Right lung (tissue), 10 donors: ENCODE measurements at places on chromosomes 7 and 10. TPM values are rescaled to one million over a fixed set of nuclear protein-coding genes. Genes with fewer than 3 reads are reported as not detected.
A peak's percentile ranks its signal among the peaks of the same experiment; 100 is the strongest.

- DNase-seq, result no peak
Observed at GRCh38 chr10:11162828-11163599, 145.3 kb downstream of the CELF2 start.

GRCh38 chr10:120666308-120666707 lies 184.9 kb upstream of the WDR11 start:
- no peak for DNase-seq

- no peak for DNase-seq
Observed at GRCh38 chr10:76553263-76554032, 1084.2 kb downstream of the KCNMA1 start.

The CALML3 gene
- polyA plus RNA-seq, result 0.85 TPM

The AZGP1 gene
- 0.64 TPM for polyA plus RNA-seq

- DNase-seq, result peak; percentile 72
Observed at GRCh38 chr7:56079450-56080185, 13.1 kb downstream of the PHKG1 start.

DNA sequence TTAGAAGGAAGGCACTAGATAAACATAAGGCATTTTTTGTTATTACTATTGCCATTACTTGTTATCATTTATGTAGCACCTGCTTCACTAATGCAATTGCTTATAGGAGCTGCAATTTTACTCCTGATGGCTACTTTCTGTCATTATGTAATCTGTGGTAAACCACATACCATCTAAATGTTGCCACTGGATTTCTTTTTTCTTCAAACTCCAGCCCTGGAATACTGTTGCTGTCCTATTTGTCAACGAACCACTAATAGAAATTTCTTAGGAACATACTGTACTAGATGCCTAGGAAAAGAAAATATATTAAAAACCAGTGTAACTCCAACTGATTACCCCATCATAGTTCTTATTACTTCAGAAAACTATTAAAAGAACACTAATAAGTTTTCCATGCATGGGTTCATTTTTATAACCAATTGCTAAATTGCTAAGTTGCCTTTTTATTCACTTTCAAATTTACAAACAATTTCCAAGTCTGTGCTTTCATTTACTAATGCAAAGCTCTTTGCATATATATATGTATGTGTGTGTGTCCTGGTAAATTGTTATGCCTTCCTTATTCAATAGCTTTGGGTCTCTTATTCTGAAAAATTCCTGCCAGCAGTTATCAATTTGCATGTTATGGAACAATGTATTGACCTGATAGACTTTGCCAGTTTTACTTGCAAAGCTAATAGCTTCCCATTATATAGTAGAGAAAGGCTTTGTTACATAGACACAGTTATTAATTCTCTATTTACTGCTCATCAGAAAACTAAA lies 287.4 kb downstream of the EXOC4 start:
- DNase-seq, result no peak

DNA sequence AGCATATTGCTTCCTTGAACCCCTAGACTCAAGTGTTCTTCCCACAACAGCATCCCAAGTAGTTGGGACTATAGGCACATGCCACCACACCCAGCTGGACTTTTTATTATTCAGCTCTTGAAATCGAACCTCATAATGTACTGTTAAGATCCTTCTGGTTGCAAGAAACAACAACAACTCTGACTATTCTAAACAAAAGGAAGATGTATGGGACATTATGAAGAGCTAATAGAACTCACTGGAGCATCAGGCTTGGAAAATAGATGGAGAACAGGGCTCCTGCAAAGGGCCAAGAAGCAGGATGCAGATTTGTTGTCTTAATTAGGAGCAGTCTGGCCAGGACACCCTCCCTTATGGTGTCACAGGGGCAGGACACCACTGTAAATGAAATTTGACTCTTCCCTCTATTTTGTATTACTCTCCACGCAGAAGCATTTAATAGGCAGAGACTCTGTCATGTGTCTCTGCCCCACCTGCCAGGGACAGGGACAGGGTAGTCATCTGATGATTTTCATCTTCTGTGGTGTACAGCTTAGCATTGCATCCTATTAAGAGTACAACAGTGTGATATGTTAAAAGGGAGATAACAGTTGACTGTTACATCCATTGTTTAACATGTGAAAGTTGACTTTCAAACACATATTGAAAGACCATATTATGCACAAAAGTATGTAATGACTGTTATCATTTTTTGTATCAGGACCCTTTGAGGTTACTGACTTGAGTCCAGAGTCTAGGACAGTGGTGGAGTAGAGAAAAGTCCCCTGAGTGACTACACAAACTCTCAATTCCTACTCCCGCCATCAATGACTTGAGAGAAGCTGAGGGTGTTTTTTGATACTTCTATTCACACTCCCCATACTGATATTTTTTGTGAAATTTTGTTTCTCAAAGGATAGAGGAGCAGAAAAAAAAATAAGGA lies 157.3 kb downstream of the LRRC4 start:
- no peak for DNase-seq

DNA sequence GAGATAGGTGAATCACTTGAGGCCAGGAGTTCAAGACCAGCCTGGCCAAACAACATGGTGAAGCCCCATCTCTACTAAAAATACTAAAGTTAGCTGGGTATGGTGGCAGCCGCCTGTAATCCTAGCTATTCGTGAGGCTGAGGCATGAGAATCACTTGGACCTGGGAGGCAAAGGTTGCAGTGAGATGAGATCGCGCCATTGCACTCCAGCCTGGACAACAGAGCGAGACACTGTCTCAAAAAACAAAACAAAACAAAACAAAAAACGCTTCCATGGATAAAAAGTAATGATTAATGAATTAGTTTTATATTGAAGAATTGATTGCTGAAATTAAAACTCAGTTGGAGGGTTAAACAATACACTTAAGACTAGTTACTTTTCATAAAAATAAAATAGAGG lies 32.3 kb downstream of the KLHDC10 start:
- no peak for DNase-seq

GRCh38 chr10:69742928-69743602 lies 58.6 kb upstream of the COL13A1 start:
- no peak for DNase-seq

- DNase-seq, result peak; percentile 59
Observed at GRCh38 chr10:75469006-75469616, 37.7 kb downstream of the LRMDA start.

DNA sequence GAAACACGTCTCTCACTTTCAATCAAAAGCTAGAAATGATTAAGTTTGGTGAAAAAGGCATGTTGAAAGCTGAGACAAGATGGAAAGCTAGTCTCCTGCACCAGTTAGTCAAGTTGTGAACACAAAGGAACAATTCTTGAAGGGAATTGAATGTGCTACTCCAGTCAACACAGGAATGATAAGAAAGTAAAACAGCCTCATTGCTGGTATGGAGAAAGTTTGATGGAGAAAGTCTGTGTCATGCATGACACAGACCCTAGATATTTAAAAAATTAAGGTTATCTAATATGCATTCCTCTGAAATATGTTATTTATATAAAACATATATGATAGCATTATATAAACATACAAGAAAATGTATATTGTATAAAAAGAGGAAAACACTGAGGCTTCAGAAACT lies 699.4 kb upstream of the FZD8 start:
- DNase-seq, result no peak

DNA sequence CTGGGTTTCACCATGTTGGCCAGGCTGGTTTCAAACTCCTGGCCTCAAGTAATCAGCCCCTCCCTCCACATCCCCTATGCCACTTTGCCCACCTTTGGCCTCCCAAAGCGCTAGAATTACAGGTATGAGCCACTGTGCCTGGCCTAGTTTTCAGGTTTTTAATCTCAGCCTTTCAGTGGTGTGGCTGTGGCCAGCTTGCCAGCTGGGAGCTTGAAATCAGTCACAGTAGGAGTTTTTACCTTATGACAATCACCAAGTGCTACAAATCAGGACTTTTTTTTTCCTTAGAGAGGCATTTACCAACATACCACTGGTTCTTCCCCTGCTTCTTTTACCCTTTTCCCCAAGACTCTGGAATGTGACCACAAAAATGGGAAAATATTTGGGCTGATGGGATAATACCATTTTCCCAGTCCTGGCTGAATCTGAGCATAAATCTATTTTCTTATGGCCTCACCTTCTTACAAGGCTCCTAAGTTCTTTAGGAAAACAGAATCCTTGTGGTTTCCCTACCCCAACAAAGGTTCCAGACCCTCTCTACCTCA lies 6.2 kb downstream of the STEAP4 start:
- no peak for DNase-seq

GRCh38 chr7:50851451-50851850 lies 68.8 kb upstream of the GRB10 start:
- no peak for DNase-seq

DNA sequence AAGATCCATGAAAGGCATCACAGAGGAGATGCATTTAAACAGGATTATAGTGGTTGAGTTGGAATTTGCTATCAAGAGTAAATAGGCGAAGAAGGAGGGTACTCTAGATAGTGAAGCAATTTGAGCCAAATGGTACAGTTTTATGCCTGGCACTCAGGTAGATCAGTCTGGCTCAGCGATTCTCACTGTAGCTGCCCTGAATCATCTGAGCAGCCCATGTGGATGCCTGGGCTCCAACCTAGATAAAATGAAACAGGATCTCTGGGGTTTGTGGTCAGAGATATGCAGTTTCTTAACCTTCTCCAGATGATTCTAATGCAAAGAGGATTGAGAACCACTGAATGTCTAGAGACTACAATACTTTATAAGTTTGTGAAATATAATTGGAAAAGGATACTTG lies 282.0 kb upstream of the FZD1 start:
- no peak for DNase-seq

The ZC3HAV1 gene
- 17.5 TPM for polyA plus RNA-seq

DNA sequence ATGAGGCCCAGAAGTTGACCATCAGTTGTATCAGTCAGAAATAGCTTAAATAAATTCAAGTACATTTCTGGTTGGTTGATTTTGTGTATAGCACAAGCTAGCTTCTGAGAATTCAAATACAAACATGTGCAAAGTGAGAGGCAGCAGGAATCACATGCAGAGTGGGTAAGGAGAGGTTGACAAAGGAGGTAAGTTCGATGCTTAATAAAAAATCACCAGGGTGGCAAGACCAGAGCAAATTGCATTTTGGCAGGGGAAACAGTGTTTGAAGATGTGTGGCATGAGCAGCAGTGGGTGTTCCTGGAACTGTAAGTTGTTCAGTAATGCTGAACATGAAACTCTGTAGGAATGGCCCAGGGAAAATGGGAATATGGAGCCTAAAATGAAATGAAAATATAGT lies 52.6 kb downstream of the GNAI1 start:
- no peak for DNase-seq

DNA sequence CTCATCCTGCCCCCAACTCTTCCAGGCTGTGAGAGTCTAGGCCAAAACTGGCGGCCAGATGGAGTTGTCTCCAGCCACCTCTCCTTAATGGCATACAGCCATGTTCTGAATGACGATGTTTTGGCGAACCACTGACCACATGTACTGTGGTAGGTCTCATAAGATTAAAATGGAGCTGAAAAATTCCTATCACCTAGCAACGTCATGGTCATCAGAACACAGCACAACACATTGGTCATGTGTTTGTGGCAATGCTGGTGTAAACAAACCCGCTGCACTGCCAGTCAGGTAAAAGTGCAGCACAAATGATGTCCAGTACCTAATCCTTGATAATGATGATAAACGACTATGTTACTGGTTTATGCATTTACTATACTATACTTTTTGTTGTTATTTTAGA lies 290.0 kb upstream of the MKI67 start:
- DNase-seq, result no peak

GRCh38 chr10:7857262-7857661 lies 39.0 kb downstream of the TAF3 start:
- no peak for DNase-seq

DNA sequence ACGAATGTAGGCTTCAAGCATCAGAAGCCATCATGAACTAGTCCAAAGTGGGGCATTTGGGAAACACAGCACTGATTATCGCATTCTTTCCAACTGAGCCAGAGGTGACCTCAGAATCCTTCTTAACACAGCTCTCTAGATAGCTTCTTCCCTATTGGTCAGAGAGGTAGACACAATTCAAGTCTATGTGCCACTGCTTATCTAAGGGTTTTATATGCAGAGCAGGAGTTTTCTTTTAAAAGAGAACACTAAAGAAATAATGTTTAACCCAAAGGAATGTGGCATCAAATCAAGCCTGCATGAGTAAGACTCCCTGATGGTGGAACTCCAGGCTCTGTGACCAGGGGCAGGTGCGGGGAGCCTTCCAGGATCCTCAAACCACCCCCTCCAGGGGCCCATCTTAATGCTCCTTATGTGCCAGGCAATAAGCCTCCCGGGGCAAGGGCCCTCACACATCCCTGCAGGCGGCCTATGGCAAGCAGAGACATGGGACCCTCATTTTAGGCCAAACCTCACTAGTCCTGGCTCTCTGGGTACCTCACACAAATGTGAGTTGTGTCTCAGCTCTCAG lies 13.8 kb downstream of the HSPA12A start:
- no peak for DNase-seq

DNA sequence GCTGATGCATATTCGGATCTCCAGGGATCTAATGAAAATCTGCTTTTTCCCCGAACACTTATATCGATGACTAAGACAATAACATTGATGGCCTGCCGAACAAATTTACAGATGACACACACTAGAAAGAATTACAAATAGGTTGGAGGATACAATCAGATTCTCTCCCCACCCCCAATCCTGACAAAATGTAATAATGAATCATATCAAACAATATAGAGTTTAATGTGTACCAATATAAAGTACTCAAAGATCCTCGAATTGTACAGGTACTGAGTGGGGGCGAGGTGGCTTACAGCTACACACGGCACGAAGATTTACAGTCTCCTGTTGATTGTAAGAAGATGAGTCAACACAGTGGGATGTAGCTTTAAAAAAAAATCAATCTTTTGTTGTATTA lies 182.7 kb upstream of the MKLN1 start:
- DNase-seq, result no peak

- DNase-seq, result no peak
Observed at GRCh38 chr7:80463272-80463920, 48.5 kb downstream of the GNAT3 start.

The MYL10 gene
- 0.43 TPM for polyA plus RNA-seq

DNA sequence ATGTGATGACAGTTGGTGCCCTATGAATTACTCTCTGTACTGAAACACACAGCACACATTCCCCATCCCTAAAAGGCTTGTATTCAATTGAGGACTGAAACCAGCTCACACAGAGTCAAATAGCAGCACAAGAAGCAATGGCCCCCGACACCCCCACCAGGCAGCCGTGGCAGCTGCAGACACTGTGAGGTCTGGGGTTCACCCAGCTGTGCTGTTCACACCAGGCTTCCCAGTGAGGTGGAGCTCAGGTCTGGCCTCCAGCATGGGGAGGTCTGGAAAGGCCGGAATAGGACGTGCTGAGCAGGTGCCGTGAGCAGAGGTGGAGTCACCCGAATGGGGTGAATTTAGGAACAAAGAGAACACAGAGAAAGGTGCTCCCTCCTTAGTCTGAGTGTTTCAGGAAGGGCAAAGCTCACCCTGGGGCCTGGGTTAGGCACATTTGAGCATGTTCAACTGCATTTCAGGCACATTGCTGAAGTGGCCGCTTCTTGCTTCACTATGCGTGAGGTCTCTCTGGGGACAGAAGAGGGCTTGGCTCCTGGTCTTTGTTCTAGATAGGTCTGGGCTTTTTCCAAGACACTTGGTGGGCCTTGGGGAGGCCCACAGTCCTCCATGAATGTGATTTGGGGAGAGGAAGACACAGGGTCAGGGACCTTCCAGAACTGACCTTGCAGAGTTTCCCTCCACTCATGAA lies 41.1 kb downstream of the C10orf120 start:
- DNase-seq, result no peak

GRCh38 chr7:46028246-46028645 lies 107.2 kb upstream of the IGFBP3 start:
- no peak for DNase-seq
